Right forelimb (tissue), 1 donor: ENCODE measurements at places on chromosomes 2 and 18.
A peak's percentile ranks its signal among the peaks of the same experiment; 100 is the strongest.

GRCh38 chr2:166343467-166343866 is 32.3 kb downstream of the SCN9A start:
- no peak for DNase-seq

- no peak for DNase-seq
Measured at GRCh38 chr2:55161295-55162210, 70.5 kb downstream of the CLHC1 start.

DNA sequence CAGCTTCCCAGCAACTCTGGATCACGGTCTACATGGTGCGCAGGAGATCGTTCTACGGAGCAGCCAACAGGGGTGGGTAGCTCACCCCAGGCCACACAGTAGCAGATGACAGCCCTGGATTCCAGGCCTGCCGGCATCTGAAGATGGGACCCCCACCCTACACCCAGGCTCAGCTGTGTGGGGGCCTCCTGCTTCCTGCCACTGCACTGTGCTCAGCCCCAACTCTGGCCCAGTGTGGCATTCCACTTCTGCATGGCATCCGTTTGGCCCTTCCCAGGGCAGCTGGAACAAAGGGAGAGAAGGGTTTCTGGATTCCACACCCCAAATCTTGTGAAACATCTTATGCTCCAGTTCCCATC is 9.1 kb downstream of the PER2 start:
- DNase-seq: no peak

GRCh38 chr2:69836316-69836715 is 6.9 kb downstream of the GMCL1 start:
- DNase-seq: no peak

- DNase-seq: no peak
Measured at GRCh38 chr2:207163053-207163755, 2.5 kb downstream of the KLF7 start.

- DNase-seq: no peak
Measured at GRCh38 chr2:47297767-47298425, 105.1 kb upstream of the MSH2 start.

GRCh38 chr2:9332136-9332852 is 91.0 kb downstream of the ITGB1BP1 start:
- DNase-seq: no peak

DNA sequence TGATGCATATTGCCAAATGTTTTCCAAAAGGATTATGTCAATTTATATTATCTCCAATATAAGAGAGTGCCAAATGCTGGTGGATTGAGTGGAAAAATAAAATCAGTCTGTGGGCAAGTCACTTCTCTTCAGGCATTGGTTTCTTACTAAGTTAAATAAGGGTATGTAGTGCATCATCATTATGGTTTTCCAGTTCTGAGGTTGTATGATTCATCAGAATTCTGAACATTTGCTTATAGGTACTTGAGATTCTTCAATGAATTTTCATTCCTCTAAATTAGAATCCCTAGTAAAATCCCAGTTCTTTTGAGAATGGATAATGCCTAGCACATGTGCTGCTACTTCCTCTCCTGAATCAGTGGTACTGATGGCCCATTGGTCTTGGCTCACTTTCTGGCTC is 188.9 kb upstream of the OSR1 start:
- no peak for DNase-seq

GRCh38 chr2:42095923-42096408 is 48.1 kb downstream of the PKDCC start:
- peak; percentile 82 for DNase-seq

DNA sequence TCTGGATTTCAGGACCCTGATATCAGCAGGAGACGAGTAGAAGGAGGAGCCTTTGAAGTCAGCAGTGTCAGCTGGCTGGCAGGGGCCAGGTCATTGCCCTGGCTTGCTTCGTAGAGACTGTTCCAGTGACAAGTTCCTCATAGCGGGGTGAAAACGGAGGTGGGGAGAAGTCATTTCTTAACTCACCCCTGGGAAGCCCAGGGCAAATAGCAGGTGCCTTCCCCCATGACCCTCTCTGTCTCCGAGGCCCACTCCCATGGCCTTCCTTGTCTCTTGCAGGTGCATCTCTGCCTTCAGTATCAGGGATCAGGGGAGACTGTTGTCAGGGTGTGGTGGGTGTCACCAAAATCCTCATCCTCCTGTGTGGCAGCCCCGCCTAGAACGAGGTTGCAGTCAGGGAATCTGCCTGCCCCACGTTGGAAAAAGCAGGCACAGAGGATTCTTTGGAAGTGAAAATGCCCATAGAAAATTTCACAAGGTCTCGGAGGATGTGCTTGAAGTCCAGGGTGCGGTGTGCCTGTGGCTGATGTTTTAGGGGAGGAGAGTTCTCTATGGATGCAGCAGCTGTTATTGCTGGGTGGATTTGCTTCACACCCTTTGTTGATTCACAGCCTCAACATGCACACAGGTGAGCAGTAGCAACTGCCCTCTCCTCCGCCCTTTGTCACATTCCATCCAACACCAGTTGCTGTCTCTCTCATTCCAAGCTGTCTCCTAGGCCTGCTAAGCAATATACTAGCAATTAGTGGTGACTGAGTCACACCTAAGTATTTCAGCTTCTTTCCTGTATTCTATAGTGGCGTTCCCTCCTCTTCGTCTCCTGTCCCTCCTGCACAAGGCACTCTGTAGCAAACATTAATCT is 142.6 kb upstream of the FHL2 start:
- no peak for DNase-seq

- no peak for DNase-seq
Measured at GRCh38 chr2:220786216-220786615, 785.9 kb downstream of the EPHA4 start.

DNA sequence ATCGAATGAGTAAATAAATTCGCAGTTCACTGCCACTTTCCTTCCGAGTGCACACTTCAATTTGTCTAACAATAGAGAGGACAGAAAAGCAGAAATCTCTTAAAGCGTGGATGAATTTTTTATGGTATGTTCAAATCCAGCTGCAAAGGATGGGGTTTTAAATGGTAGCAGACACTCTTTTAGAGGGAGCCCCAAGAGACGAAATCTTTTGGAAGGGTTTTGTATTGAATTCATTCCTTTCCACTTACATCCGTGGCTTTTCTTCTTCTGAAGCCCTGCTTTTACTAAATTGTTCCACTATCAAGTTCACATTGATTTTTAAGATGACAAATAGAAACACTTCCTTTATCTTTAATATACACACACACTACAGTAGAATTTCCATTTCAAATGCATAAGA is 680.7 kb downstream of the NR4A2 start:
- no peak for DNase-seq

DNA sequence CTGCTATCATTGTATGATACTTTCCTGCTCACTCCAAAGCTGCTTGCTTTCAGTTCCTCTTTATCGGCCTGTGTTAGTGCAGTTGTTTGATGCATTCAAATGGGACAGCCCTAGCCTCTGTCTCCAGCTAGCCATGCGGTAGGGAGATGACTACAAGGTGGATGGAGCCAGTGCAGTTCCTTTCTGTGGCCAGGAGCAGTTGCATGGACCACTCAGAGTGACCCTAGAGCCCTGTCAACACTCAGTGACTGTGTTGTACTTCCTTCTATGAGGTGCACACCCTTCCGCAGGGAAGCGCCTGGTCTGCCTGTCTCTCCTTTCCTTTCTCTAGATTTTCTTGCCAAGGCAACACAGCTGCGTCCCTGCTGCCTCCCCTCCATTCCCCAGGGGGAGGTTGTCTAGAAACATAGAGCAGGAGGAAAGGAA is 33.8 kb downstream of the KCNS3 start:
- no peak for DNase-seq

DNA sequence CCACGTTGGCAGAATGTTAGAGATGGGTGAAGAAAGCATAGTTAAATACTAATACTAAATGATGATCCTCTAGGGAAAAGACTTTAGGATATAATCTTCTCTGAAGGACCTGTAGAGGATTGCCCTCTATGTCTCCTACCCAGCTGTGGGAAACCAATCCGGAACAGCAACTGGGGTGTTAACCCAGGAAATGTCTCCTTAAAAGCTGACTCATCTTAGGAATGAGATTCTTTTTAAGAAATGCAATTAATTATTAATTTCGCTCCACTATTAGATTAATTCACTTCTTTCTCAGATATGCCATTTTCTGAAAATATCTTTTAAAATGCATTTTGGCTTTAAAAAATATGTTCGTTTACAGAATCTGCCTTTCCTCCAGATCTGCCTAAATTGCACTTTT is 7.4 kb downstream of the SCN3A start:
- DNase-seq: no peak

DNA sequence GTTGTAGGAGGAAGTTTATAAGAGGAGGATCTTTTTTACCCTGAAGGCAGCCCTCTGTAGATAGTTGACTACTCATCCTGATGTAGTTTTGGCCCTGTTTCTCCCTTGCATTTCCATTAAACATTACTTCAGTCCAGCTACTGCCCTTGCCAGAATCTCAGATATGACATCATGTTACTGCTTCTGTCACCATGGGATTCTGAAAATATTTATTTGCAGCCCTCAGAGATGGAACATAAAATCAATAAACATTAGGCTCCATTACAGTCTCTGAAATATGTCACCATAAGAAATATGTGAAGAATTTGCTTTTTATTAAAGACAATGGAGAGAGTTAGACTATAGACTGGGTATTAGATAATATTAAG is 68.7 kb upstream of the STK39 start:
- no peak for DNase-seq

DNA sequence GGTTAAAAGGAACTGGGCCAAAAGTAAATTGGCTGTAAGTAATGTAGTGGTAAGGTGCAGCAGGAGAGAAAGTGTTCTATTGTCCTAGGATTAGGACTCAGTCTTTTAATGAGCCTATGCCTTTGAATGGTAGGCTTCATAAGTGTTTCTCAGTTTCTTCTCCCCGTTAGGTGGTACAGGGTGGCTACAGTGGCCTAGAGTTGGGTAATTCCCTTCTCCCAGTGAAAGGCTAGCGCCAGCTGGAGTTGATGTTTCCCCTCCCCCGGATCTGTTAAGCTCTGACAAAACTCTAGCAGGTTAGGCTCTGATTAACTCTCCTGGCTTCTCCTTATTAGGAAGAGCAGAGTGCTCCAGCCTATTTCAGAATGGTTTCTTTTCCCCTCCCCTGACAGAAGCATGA is 127.7 kb downstream of the DNAH6 start:
- no peak for DNase-seq

GRCh38 chr2:225763711-225764110 is 364.2 kb downstream of the NYAP2 start:
- no peak for DNase-seq

GRCh38 chr2:142825861-142826260 is 51.6 kb upstream of the KYNU start:
- no peak for DNase-seq

DNA sequence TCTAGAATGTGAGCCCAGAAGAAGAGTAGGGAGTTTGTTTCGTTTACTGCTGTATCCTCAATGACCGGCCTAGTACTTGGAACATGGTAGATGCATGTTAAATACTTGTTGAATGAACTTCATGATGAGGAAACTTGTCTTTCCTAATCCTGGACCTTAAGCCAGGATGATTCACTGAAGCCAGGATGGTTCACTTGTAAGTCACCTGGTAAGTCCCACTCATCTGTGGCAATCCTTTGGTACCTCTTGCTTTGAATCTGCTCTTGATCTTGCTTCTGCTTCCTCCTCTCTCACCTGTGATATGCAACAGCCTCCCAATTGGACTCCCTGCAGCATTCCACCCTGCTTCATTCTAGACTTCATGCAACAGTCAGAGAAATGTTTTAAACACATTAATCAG is 43.6 kb downstream of the QPCT start:
- no peak for DNase-seq

DNA sequence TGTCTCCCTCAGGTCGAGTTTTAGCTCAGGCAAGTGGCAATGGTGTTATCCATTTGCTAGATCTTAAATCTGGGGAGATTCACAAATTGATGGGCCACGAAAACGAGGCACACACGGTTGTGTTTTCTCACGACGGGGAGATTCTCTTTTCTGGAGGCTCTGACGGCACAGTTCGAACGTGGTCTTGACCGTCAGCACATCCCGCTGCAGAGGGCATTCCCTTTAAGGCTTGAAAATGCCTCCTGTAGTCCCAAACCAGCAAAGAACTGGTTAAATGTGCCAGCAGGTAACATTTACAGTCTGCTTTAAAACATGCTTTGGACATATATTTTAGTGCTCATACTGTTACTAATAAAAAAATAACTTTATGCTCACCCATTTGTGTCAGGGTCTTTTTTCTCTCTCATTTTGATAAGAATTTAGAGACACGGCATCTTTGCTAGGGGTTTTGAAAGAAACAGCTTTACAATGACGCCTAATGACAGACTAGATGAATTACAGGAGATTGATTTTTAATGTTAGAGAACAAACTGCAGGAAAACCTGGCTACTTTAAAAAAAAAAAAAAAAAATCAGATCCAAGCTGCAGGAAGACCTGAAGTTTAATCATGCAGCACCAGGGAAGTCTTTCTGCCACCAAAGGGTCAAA is 602 bp upstream of the VWC2L start:
- no peak for DNase-seq

GRCh38 chr18:39942702-39943101 is 2012.3 kb upstream of the PIK3C3 start:
- DNase-seq: no peak

GRCh38 chr2:60742419-60742818 is 13.6 kb upstream of the PAPOLG start:
- DNase-seq: no peak

DNA sequence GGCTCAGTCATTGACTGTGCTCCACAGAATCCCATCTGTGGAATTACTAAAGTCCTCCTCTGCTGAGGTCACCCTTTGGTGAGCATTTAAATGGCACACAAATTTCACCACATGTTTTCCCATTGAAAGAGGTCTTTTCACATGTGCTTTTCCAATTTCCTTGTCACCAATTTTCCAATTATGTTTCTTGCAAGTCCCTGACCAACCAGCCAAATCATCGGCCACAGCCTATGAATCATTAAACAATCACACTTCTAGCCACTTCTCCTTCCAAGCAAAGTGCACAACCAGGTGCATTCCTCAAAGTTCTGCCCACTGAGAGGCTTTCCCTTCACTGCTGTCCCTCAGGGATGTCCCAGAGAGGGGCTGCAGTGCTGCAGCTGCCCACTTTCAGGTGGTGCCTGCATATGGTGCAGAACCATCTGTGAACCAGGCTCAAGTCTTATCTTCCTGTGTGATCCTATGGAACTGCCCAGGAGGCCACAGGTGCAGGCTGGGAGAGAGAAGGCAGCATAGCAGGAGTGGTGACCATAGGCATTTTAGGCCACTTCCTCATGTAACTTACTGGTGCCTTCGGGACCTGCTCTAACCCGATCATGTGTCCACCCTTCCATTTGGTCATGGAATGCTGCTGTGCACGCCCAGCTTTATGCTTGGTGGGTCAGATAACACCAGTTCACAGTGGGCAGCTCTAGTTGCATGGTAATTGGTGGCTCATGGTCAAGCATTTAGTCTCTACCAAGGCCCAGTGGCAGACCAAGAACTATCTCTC is 153.0 kb downstream of the SEPTIN10 start:
- no peak for DNase-seq

DNA sequence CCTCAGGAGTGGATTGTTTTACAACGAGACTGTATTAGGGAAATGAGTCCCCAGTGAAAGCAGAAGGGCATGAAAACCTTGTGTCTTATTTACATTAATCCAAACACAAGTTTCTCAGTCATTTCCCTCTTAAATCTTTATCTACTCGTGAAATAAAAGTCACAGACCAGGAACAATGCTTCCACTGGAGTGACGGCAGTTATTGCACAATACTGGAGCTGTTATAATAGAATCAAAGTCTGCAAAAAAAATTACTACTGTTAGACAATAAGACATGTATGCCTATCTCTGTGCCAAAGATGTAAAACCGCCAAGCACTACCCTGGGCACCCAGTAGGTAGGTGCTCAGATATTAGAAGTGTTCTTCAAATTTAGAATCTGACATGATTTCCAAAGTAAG is 375.5 kb downstream of the ZNF521 start:
- DNase-seq: no peak

- DNase-seq: no peak
Measured at GRCh38 chr2:7676714-7677113, 759.5 kb downstream of the RNF144A start.
